ENCODE measurements at places on chromosomes 6 and 20. TPM values are rescaled to one million over a fixed set of nuclear protein-coding genes. Genes with fewer than 3 reads are reported as not detected.

FILIP1 gene
- not detected for total RNA-seq

SNAP91 gene
- total RNA-seq: not detected

- DNase-seq: no peak
Measured at GRCh38 chr6:10409233-10409721, 5.6 kb downstream of the TFAP2A start.

- no peak for DNase-seq
Measured at GRCh38 chr6:137853569-137854213, 13.4 kb upstream of the TNFAIP3 start.

GRCh38 chr6:118506071-118506638 lies 41.9 kb upstream of the PLN start:
- no peak for DNase-seq

GRCh38 chr6:43627008-43627825 lies 1.8 kb downstream of the GTPBP2 start:
- no peak for DNase-seq

- no peak for DNase-seq
Measured at GRCh38 chr6:88403486-88403885, 237.3 kb upstream of the CNR1 start.

GRCh38 chr6:87884203-87884602 lies 163.4 kb upstream of the SPACA1 start:
- no peak for DNase-seq

- no peak for DNase-seq
Measured at GRCh38 chr6:142316791-142317368, 15.1 kb downstream of the ADGRG6 start.

- DNase-seq: no peak
Measured at GRCh38 chr20:63636752-63637628, 10.1 kb upstream of the GMEB2 start.

Measured in activated naive CD8-positive, alpha-beta T cell treated with anti-CD3 and anti-CD28 coated beads for 36 hours (primary cell).